ENCODE measurements at places on chromosomes 12 and 14. TPM values are rescaled to one million over a fixed set of nuclear protein-coding genes. Genes with fewer than 3 reads are reported as not detected.

Gene LRRC43
- not detected for total RNA-seq

- DNase-seq, result no peak
Measured at GRCh38 chr14:104223101-104224041, 85.0 kb downstream of the KIF26A start.

DNA sequence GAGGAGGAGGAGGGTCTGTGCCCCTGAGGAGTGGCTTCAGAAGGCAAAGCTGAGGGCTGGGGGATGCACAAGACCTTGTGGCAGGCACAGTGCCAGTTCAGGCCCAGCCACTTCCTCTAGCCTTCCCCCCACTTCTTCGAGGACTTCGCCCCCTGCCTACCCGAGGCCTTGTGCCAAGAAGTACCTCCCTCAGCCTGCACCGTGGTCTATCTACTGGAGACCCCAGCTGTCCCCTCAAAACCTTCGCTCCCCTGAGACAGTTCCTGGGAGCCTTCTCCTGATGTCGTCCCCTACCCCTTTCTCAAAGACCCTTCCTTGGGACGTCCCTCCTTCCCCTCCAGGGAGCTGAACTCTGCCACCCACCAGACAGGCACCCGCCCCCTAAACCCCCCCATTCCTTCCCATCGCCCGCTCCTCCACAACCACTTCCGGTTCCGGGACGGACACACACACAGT lies 604 bp downstream of the ZNF384 start:
- DNase-seq, result no peak

Gene IL26
- not detected for total RNA-seq
